Epithelial cell of alveolus of lung (primary cell): ENCODE measurements at places on chromosomes 6 and 20. TPM values are rescaled to one million over a fixed set of nuclear protein-coding genes. Genes with fewer than 3 reads are reported as not detected.

The BPIFB1 gene
- not detected in 2 replicates for total RNA-seq

The TAF8 gene
- total RNA-seq = 18.2 and 23.3 TPM in 2 replicates

The MAS1 gene
- total RNA-seq = not detected in 2 replicates

The KCNK15 gene
- not detected in 2 replicates for total RNA-seq

The PNLDC1 gene
- total RNA-seq = 0.16 TPM in 1 of 2 replicates, not detected in the other

The ADGB gene
- not detected in 2 replicates for total RNA-seq

The SRMS gene
- total RNA-seq = not detected in 2 replicates

The DTNBP1 gene
- 1.9 and 2.9 TPM in 2 replicates for total RNA-seq

The CNR1 gene
- 0.64 TPM in 1 of 2 replicates, not detected in the other for total RNA-seq

The TPX2 gene
- total RNA-seq = 35.1 and 61.2 TPM in 2 replicates

The GLP1R gene
- total RNA-seq = not detected in 2 replicates

The GJE1 gene
- total RNA-seq = not detected in 2 replicates

The LINC00237 gene
- total RNA-seq = not detected in 2 replicates

The PACSIN1 gene
- not detected in 2 replicates for total RNA-seq

The IGF2R gene
- 62.8 and 67.4 TPM in 2 replicates for total RNA-seq

The ATF6B gene
- total RNA-seq = 20.9 and 43.1 TPM in 2 replicates

The ERGIC3 gene
- total RNA-seq = 271 and 311 TPM in 2 replicates

The C6orf15 gene
- 0.65 TPM in 1 of 2 replicates, not detected in the other for total RNA-seq

The MEP1A gene
- not detected in 2 replicates for total RNA-seq

The SIRPG gene
- not detected in 2 replicates for total RNA-seq
